ENCODE measurements at places on chromosomes 16 and 17.
A peak's percentile ranks its signal among the peaks of the same experiment; 100 is the strongest.

DNA sequence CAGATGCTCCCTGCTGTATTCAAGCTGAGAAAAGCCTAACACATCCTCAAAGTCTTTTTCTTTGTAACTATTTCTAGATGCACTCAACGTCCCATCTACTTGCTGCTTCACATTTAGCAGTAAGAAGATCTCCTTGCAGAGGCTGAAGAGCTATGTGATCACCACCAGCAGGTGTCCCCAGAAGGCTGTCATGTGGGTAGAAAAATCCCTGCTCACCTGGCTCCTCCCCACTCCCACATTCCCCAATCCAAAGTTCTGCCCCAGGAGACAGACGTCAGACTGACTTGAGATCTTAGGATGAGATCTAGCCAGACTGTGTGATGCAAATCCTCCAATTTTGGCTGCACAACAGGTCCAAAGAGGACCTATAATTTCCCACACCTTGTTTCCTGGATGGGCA lies 1.1 kb downstream of the CCL13 start:
- no peak for DNase-seq

DNA sequence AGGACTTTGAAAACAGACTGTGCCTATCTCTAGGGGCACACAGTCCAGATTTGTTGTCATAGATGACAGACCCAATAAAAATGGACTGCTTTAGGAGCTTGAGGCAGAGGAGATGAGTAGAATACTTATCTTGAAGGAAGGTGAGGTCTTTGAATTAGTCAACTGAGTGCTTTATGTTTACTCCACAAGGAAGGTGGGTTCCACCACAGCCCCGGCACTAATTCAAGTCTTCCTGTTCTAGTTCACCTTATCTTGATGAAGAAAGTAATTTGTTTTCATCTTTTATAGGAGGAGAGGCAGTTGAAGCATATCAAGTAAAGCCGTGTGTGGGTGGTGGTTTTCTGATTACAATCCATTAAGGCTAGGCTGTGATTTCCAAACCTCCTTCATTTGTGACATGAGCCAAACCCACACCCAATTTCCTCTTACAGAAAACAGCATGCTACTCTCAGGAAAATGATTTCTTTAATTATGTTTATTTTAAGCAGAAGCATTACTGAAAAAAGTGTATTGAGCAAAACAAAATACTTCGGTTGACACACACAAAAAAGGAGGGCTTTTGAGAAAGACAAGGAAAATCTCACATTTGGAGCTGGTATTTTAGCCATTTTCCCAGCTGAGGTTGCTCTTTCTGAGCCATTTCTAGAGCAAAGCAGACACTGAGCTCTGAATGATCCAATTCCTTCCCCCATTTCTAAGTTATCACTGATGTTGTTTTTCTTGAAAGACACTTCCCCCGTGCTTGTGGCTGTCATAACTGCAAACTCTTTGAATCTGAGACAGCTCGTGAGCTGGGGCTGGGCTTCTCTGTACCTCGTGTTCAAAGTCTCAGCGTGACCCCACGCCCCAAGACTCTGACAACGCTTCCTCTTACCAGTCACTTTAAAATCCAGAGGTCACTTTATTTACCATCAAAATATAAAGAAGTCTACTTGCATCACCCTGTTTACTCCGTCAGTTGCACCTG lies 35.4 kb downstream of the CDRT15 start:
- DNase-seq, result no peak

DNA sequence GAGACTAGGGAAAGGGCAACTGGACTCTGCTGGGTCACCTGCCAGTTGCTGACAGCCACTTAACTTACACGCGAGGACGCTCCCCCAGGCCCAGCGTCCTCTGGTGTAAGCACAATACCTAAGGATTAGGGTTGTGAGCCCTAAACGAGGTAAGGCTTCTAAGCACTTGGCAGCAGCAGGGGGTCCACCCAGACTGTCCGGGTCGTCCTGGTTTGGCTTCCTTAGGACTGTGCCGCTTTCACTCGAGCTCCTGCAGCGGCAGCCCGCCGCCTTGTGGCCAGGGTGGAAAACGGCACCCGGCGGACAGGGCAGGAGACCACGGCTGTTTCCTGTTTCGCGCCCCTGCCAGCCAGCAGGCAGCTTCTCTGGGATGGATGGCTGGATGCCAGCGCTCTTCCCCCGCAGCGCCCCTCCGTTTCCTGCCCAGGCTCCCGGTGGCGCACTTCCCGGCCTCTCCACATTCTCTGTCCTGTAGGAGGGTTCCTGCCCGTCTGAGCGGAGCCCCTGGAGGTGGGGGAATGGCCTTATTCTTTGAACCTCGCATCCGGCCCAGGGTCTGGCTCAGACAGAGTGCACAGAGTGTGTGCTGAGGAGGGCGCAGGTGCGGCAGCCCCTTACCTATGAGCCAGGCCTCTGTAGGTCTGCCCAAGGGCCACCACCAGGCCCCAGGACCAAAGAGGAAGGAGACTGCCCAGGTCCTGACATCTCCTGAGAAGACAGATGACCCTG lies 47.0 kb upstream of the AMZ2 start:
- DNase-seq, result peak; percentile 66

DNA sequence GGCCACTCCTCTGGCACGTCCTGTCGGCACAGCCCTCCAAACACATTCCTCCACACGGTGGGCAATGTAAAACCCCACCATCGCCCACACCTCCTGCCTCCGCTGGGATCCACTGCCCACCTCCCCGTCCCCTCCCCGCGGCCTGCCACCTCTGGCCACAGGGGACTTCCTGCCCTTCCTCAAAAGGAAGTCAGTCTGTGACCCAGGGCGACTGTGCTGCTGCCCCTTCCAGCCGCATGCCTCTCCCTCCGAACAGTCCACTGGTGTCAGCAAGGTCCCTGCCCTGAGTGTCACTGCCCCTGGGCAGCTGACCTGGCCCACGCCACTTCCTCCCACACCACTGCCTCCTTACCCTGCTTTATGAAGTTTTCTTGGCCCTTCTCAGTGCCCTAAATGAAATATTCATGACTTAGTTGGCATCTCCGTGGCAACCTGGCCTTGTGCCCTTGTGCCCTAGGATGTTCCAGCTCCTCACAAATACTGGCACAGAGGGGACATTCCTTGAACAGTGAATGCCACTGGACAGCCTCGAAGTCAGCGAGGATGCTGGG lies 2.0 kb downstream of the PLD6 start:
- DNase-seq, result no peak

GRCh38 chr17:59435238-59435637 lies 103.8 kb downstream of the YPEL2 start:
- DNase-seq, result no peak

- DNase-seq, result no peak
Observed at GRCh38 chr16:8892101-8892575, 10.0 kb downstream of the LITAFD start.

DNA sequence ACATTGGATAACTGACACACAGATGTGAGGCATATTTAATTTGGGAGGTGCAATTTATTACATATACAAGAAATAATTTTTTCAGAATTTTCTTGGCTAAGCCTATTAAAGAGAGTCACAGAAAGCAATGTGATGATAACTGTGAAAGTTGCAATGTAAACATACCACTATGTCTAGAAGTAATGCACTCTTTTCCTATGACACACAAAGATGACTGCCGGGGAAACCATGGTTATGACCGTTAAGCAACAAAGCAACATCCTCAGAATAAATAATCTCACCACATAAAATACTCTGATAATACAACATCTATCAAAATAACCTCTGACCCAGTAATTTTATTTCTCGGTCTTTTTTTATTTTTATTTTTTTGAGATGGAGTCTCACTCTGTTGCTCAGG lies 10.5 kb upstream of the QRICH2 start:
- DNase-seq, result peak; percentile 81

DNA sequence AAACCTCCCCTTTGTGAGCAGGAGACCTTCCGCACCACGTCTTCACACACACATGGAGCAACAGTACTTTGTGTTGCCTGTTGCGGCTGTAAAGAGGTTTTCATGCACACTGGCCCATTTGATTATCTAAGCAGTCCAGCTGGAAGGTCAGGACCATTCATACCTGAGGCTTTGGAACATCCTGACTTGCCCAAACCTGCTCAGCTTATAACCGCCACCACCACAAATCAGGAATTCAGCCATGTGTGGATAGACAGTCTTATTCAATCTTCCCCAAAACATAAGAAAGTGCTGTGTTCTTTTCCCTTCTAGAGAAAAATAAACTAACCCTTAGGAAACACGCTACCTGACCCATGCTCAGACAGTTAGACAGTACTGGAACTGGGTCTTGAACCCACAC lies 81.6 kb upstream of the XYLT1 start:
- DNase-seq, result no peak

GRCh38 chr16:56576585-56577299 lies 11.9 kb downstream of the MT4 start:
- peak; percentile 91 for DNase-seq

GRCh38 chr17:48575066-48575582 lies 3.0 kb downstream of the HOXB4 start:
- no peak for DNase-seq

- no peak for DNase-seq
Observed at GRCh38 chr17:4891411-4892410, 7.6 kb upstream of the C17orf107 start.

DNA sequence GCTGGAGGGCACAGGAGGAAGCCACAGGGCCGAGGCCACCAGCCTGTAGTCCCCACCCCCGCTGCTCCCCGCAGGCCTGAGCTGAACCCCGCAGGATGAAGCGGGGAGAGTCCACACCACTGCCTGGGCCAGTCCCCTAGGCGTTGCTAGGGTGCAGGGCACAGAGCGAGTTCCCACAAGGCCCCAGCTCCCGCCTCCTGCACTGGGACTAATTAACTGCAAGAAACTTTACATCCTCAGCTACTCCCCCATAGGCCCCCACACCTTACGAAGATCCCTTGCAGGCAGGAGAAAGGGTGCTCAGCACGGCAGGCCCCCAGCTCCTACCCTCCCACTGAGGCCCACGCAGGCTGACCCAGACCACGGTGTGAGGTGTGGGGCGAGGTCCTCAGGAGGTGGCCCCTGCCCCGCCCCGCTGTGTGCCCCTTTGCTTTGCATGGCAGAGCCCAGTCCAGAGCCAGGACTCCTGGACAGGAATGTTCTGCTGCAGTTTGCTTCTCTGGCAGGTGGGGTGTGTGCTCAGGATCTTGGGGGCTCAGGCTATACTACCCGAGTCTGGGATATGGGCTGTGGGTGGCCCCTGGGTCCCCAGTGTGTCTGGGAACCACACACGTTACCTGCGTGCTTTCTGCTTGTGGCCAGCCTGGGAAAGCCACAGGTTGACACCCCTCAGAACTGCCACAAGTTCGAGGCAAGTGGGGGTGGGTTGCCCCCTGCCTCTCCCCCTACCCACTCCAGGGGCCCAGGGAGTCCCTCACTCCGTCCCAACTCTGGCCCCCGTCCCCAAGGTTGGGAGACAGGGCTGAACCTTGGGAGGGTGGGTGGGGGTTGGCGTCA lies 1.2 kb downstream of the GNG13 start:
- no peak for DNase-seq

DNA sequence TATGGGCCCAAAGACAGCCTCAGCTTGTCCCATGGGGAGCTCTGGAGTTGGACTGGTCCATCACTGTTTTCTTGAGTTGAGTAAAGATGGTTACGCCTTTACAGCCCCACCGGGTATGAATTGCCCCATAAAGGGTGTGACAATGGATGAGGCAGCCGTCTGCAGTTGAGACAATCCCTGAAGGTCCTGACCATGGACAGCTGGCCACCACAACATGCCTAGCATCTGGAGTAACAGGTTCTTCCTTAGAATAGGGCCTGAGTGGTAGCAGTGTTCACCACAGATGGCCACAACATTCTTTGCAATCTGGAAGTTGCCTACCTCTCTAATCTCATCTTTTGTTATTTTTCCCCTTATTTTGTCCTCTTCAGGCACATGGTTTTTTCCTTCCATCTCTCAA lies 51.5 kb upstream of the HS3ST2 start:
- DNase-seq, result no peak

DNA sequence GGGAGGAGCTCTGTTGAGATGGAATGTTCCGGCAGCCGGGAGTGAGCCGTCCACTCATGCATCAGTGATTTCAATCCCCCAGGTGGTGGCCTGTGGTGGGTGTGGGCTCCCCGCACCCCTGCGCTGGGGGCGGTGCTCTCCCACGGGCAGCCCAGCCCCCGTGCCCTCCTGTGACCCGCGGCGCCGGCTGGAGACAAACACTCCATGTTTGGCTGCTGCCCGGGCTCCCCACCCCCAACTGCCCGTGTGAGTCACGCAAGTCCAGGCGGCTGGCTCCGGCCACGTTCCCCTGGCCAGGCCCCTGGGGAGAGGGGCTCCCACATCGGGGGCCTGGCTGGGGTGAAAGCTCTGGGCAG lies 29.4 kb downstream of the CACNA1H start:
- DNase-seq, result peak; percentile 59

DNA sequence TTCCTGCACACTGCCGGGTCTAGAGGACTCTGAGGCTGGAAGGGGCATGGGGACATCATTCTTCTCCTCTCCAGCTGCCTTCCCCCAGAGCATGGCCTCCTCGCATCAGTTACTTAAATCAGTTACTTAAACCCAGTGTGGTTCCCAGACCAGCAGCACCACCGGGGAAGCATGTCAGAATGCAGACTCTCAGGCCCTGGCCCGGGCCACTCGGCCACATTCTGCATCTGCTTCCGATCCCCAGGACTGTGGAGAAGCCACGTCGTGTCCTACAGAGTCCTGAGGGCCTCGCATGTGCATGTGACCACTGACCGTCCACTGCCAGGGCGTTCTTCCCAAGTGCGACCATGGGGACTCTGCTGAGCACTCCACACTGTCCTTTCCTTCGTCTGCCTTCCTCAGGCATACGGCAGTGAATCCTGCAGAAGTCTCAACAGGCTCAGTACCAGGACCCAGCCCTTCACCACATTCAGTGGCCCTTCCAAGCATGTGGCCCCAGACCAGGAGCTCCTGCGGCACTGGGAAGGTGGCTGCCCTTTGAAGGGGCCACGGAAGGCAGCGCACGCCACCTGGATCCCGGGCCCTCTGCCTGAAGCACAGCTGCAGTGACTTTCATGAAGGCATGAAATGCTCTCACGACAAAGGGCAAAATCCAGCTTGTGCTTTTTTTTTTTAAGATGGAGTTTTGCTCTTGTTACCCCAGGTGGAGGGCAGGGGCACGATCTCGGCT lies 46.9 kb upstream of the RASD1 start:
- no peak for DNase-seq
